ENCODE measurements at places on chromosomes 1 and 21.

- DNase-seq, result no peak
Observed at GRCh38 chr1:7614576-7615074, 156.5 kb upstream of the VAMP3 start.

- DNase-seq, result no peak
Observed at GRCh38 chr1:110286564-110286963, 52.6 kb upstream of the RBM15 start.

DNA sequence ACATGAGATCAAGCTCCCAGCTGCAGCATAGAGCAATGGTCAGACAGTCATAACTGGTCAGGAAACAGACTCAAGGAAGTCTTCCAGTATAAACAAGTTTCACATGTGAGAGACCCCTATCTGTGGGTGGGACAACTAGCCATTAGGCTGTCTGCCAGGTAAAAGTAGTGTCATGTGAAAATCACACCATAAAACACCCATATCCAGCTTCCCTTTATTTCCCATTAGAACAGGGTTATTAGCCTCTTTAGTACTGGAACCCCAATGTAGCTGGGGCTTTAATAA lies 426.7 kb downstream of the KCNT2 start:
- DNase-seq, result no peak

DNA sequence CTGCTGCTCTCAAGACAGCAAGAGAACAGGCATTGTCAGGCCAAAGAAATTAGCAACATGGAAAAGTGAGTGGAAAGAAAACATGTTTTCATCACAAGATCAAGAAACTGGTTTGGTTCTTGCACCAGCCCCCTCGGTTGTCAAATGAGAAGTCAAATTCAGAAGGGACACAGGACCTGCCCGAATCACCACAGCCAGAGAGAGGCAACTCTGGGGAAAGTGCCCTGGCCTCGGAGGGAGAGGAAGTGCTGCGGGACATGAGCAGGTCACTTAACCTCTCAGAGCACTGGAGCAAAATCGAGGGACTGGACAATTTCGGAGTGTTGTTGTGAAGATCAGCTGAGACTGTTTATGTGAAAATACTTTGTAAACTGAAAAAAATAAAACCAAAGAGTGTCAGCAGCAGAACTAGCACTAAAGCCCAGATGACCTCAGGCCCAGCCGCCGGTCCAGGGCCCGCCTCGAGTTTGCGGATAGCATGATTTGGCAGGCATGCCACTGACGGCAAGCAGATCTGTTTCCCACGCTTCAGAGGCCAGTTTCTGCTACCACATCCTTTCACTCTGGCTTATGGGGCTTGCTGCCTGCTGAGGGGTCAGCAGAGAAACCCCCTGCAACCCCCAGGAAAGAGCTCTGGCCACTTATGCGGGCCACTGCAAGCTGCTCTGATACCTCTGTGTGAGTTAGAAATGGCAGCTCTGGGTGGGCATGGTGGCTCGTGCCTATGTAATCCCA lies 32.1 kb downstream of the CD247 start:
- DNase-seq, result no peak

GRCh38 chr1:46274225-46275029 lies 26.9 kb downstream of the RAD54L start:
- DNase-seq, result no peak

DNA sequence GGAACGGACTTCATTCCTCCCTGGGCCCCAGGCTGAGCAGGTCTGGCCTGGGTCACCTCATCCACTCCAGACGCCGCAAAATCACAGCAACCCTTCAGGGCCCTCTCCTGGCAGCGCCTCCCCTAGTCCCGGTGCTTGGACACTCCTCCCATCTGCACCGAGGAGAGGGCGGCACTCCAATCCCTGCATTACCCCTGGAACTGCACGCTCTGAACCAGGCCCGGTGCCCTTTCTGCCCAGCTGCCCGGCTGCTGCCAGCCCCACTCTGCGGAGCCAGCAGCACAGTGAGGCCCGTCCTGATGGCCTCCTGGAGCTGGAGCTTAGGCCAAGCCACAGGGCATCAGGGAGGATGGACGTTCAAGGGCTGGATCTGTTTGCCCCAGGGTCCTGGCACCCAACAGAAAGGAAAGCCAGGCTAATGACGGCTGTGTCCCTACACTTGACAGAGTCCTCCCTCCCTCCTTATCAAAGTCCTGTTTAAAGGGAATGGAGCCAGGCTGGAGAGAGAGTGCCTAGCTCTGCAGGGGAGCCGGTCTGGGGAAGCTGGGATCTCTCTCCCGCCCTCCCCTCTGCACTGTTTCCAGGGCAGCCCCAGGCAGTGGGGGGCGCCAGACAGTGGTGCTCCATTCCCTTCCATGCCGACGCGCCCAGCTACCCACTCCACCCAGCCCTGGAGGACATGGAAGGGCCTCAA lies 12.7 kb downstream of the COL6A2 start:
- DNase-seq, result no peak

Measured in NCI-H524 treated with DMSO at 0.1 percent for 48 hours (cell line).